CD4-positive, alpha-beta T cell (primary cell): ENCODE measurements at places on chromosomes 1 and 21. TPM values are rescaled to one million over a fixed set of nuclear protein-coding genes. Genes with fewer than 3 reads are reported as not detected.

The SLC25A34 gene
- 2.8 TPM for total RNA-seq

The FCRL2 gene
- total RNA-seq, result 0.11 TPM

The TMEM82 gene
- not detected for total RNA-seq

The FCGR3A gene
- total RNA-seq, result 0.34 TPM

The MMP23B gene
- 3.0 TPM for total RNA-seq

The KRTAP19-3 gene
- not detected for total RNA-seq

The KRTAP19-6 gene
- not detected for total RNA-seq

The TMPRSS15 gene
- not detected for total RNA-seq

The BTBD8 gene
- total RNA-seq, result 2.8 TPM

The RGS8 gene
- total RNA-seq, result not detected

The LRRC39 gene
- 1.3 TPM for total RNA-seq
